Neural progenitor cell (in vitro differentiated cells): ENCODE measurements at places on chromosomes 2 and 18. TPM values are rescaled to one million over a fixed set of nuclear protein-coding genes. Genes with fewer than 3 reads are reported as not detected.

GRCh38 chr2:57617318-57617717 is 429.3 kb upstream of the VRK2 start:
- DNase-seq = no peak

The TXNDC2 gene
- total RNA-seq = not detected in 2 replicates

DNA sequence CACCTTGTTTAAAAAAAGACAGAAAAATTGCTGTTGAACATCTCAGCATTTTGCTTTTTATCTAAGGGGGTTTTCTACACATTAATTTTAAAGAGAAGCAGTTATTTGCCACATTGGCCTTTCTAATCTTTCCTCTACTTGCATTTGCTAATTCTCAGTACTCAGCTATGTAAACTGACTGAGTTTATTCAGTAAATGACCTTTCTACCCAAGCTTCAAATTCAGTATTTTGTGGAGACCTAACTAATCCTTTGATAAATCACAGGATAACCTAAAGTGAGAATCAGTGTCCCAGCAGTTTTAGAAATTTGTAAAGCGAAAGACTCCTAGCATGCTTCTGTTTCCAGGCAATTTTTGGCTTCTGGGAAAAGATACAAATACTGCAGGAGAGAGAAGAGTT is 288.4 kb downstream of the ASXL3 start:
- DNase-seq = no peak

GRCh38 chr2:109519513-109519912 is 94.3 kb downstream of the SEPTIN10 start:
- DNase-seq = no peak

The EPAS1 gene
- 0.15 and 1.1 TPM in 2 replicates for total RNA-seq

GRCh38 chr2:20997953-20998722 is 45.7 kb downstream of the APOB start:
- no peak for DNase-seq

DNA sequence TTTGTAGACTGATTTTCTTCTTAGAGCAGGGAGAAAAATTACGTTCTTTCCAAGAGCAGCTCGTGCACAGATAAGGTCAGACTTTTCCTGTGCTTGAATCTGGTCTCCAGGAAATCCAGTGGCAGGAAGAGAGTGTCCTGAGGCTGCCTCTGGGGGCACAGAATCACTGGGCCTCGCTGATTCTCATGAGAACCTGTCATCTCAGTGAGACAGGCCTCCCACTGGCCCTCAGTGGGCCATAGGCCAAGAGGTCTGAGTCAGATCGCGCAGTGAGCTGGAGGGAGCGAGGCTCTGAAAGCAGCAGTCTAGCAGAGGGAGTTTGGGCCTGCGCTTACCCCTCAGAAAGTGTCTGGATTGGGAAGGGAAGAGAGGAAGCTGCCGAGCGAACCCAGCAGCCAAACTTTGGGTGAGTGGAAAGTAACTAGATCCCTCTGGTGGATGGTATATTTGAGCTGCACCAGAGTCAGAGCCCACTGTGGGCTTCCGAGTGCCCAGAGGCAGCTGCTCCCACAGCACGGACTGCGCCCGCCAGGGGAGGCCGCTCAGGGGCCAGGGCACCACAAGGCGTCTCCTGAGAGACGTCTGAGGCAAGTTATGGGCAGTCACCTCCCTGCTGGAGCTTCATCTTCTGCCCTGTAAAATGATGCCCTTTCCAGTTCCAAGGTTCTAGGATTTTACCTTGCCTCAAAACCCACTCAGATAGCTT is 8.2 kb downstream of the GDF7 start:
- DNase-seq = no peak

The WDR75 gene
- total RNA-seq = 85.3 and 121 TPM in 2 replicates

The TCF23 gene
- 0.03 TPM in 1 of 2 replicates, not detected in the other for total RNA-seq

DNA sequence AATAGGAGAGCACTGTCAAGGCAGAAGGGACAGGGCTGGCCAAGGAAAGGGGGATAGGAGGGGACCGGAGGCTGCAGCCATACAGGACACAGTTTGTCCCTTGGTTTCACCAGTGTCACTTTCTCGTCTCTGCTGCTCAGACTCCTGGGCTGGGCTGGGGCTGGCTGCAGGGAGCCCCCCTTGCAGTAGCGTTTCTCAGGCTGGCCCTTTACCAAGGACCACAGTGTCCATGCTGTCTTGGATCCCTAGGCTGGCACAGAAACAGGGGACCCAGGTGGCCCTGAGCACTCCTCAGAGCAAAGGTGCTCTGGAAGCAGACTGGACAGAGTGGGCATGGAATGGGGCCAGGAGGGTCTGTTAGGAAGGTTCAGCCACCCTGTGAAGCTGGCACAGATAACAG is 34.8 kb downstream of the ATOH8 start:
- no peak for DNase-seq

GRCh38 chr2:15074751-15075700 is 442.5 kb downstream of the LRATD1 start:
- no peak for DNase-seq

DNA sequence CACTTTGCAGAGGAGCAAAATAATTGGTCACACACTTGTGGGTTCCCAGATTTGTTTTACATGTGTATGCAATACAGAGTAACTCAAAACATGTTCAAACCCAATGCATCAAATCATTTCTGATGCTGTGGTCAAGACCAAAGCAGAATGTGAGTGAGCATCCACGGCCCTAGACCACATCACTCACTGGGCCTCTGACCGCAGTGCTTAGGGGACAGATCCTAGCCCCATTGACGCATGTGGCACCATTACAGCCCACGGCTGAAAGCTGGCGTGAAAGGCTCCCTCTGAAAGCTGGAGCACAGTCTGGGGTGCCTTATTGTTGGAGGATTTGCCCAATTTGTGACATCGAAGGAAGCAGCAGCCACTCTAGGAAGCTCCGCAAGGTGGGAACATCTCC is 498.8 kb upstream of the TCF4 start:
- no peak for DNase-seq

The KIF5C gene
- total RNA-seq = 53.0 and 63.1 TPM in 2 replicates

The POTEJ gene
- total RNA-seq = 0.21 TPM in 1 of 2 replicates, not detected in the other

- no peak for DNase-seq
These were observed 193.8 kb downstream of the IKZF2 start for GRCh38 chr2:212957624-212958023.

DNA sequence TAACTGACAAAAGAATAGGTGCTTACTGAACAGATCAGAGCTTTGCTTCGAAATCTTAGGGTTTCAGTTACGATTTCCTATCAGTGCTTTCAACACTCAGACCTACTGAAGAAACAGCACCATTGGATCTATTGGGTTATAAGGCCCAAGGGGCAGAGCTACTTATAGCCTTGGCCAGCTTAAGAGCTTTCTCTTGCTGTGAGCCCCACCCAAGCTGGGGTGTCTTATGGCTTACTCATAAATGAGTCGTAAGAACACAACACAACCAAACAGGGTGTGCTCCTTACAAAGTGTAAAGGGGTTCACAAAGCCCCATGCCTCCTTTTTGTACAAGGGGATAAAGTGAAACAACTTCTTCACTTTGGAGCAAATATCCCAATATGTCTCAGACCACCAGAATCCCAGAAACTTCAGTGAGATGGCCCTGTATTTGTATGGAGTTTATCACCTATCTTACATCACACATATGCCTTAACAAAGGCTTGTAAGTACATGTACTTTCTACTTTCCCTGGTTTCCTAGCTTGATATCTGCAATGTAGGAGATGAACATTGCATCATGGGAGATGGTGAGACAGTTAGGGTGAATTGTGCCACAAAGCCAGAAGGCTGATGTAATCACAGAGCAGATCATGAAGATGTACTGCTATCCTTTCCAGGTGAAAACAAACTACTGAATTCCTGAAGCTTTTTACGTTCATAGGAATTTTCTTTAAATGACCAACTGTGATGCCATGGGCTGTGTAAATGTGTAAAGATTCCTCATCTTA is 115.5 kb upstream of the GLI2 start:
- DNase-seq = no peak

DNA sequence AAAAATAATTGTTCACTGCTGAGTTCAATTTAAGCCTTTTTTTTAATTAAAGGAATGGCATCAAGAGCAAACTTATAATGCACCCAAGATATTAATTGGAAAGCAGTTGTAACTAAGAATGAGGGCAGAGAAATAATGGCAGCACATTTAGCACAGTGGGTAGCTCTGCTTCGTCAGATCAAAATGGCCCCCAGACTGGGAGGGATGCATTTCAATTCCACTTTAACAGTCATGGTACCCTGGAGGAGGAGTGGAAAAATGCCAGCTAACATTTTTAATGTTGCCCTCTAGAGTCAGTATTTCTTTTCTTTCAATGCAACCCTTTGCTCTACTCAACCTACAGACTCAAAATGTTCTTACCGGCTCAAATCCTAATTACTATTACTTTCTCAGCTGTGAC is 504.8 kb upstream of the SETBP1 start:
- DNase-seq = no peak

The TRABD2A gene
- total RNA-seq = 1.7 and 2.0 TPM in 2 replicates

- DNase-seq = no peak
These were observed 35.1 kb upstream of the CYRIA start for GRCh38 chr2:16700551-16701259.

GRCh38 chr2:105135436-105135835 is 97.6 kb downstream of the MRPS9 start:
- DNase-seq = no peak

The ANO7 gene
- 1.8 TPM in 1 of 2 replicates, not detected in the other for total RNA-seq

The CRACDL gene
- 0.07 and 0.28 TPM in 2 replicates for total RNA-seq

GRCh38 chr2:72149556-72150156 is 2.0 kb upstream of the CYP26B1 start:
- no peak for DNase-seq

- DNase-seq = no peak
These were observed 205.0 kb upstream of the EPHA4 start for GRCh38 chr2:221777119-221777518.

The FRZB gene
- 69.0 and 72.8 TPM in 2 replicates for total RNA-seq

DNA sequence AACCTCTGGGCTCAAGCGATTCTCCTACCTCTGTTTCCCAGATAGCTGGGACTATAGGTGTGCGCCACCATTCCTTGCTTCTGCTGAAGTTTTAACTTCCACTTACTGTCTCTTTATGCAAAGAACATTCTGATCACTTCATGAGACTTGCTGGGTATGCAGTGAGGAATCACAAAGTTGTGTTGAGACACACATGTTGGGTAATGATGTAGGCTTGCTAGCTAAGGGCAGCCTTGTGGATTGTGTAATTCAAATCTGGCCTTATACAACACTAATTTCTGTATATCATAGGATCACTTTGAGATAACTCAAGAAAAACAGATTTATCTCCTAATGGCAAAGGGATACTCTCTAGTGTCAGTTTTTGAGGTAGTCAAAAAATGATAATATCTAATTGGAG is 24.2 kb downstream of the XRCC5 start:
- DNase-seq = no peak

The IGFBP5 gene
- total RNA-seq = 150 and 249 TPM in 2 replicates

GRCh38 chr2:71995067-71995665 is 152.5 kb downstream of the CYP26B1 start:
- peak; percentile 28 for DNase-seq

The TFCP2L1 gene
- 0.04 and 0.06 TPM in 2 replicates for total RNA-seq

DNA sequence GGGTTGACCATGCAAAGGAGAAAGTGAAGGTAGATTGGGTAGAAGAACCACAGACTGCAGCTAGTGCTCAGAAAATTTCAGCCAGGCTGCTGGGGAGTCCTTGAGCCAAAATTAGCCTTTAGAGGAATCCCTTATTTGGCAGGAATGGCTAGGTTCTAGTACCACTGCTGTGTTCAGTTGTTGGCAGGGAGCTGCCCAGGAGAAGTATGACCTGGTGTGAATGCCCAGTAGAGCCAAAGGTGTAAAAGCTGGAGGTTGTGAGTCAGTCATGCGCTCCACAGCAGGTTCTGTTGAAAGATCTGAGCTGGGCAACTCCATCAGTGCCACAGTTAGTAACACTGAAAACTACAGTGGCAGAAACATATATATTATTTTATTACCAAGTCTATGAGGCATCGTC is 36.4 kb upstream of the TBR1 start:
- DNase-seq = no peak

DNA sequence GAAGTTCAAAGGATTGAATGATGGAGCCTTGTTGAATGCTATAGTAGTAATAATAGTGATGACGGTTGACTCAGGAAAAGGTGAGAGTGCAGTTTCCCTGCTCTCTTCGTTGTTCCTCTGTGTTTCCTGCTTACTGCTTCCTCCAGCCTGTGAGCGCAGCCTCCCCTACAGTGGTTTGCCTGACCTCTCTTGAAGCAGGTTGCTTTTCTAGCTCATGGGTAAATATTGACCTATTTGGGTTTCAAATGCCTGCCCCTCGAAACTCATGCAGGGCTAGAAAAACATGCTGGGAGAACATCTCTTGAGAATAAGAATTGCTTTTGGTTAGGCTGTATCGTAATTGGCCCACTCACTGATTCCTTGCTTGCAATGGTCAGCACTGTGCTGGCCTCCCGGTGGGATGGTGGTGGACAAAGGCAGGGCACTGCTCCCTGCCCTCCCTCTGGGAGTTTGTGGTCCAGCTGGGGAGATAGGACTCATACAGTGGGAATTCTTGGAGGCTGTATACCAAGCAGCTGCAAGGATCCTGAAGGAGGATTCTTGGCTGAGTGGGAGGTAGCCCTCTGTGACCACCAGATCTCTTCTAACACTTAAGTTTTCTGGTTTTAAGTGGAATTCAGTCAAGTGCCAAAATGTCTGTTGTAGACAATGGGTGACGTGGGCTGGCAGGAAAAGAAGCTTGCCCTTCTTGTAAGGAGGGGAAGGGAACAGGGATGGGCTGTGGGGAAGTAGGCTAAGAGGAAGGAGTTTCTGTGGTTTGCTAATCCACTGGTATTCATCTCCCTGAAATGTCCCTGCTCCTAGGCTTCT is 5.4 kb upstream of the RNF181 start:
- no peak for DNase-seq

DNA sequence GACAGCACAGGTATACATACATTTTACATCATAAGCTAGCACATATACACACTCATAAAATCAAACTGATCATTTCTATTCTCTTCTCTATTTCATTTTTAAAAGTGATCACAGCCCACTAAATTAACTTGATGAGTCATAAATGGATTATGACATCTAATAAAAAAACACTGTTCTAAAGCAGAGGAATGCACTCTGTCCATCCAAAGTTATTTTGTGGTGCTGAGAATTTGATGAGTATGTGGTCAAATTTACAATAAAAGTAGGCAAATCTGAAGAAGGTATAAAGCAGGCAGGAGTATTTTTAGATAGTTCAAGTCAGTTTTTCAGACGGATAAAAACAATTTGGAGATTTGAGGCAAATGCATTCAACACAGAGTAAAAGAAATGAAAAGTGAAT is 104.4 kb downstream of the NOL4 start:
- no peak for DNase-seq
